Smooth muscle cell of the coronary artery (primary cell): ENCODE measurements at places on chromosomes 7 and 10. TPM values are rescaled to one million over a fixed set of nuclear protein-coding genes. Genes with fewer than 3 reads are reported as not detected.

Gene GRM3
- not detected in 2 replicates for total RNA-seq

Gene PTF1A
- total RNA-seq = not detected in 2 replicates

Gene GPR15LG
- total RNA-seq = not detected in 2 replicates

Gene RBP3
- total RNA-seq = under 0.01 TPM in 1 of 2 replicates, not detected in the other

Gene OPALIN
- total RNA-seq = not detected in 2 replicates

Gene POLR2J2
- 1.9 and 2.0 TPM in 2 replicates for total RNA-seq

Gene MMP21
- total RNA-seq = 0.30 TPM in 1 of 2 replicates, not detected in the other
